Activated CD8-positive, alpha-beta memory T cell treated with anti-CD3 and anti-CD28 coated beads for 1 hour (primary cell): ENCODE measurements at places on chromosomes 2 and 18.

- DNase-seq = no peak
These were observed 95.2 kb downstream of the EPB41L5 start for GRCh38 chr2:120108049-120108448.

GRCh38 chr2:72605836-72606442 lies 219.9 kb downstream of the EXOC6B start:
- no peak for DNase-seq

DNA sequence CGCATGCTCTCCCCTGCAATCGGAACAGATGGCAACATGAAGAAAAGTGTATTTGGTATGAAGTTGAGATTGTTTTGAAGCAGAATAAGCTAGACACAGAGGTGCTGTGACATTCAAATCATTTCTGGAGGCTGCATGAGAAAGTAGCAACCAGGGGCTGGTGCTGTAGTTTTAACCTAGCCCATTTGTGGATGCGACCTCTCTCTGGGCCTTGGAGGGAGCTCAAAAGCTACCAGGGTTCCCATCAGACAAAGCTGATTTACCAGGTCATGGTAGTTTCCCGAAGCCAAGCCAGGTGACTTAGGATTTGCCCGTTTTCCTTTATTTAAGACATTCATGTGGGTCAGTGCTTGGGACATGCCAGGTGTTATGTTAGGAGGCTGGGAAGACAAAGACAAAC lies 77.5 kb downstream of the CIB4 start:
- no peak for DNase-seq

DNA sequence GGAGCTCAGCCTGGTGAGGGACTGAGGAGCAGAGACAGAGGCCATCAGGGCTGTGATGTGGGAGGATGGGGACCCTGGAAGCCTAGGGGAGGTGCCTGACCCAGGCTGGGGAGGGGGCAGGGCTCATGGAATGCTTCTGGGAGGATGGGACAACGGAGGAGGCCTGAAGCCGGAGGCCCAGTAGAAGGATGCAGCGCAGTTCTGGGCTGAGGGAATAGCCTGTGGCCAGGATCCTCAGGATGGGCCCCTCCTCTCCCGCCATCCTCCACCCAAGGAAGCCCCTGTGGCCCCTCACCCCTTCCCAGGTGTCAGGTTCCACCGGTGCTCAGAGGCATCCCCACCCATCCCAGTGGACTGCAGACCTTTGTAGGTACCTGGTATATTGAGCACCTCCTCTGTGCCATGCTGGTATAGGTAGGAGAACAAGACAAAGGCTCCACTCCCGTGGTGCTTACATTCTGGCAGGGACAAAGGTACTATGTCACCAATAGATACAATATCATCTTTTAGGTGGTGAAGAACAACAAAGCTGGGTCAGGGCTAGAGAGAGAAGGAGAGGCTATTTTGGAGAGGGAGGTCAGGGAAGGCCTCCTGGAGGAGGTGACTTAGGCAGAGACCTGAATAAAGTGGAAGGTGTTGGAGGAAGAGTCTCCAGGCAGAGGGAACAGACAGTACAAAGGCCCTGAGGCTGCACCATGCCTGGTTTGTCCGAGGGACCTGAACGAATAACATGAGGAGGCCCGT lies 2.7 kb downstream of the ZAP70 start:
- no peak for DNase-seq

GRCh38 chr2:138182937-138183312 lies 218.7 kb downstream of the HNMT start:
- DNase-seq = no peak

DNA sequence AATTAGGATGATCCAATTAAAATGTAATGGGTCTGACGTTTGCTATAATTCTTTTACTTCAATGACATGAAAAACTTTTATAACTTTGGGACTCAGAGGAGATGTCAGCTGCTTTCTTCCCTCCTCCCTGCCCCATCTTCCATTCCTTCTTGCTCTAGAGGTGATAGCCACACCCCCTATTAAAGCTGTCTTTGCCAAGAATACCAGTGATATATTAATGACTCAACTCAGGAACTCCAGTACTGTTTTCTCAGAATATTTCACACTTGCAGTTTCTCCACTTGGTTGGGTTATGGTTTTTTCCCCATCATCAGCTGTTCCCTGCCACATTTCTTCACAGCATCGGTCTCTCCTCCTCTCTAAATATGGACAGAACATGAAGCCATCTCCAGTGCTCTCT lies 184.0 kb downstream of the KCNE4 start:
- DNase-seq = no peak

- no peak for DNase-seq
These were observed 159.4 kb downstream of the CCDC148 start for GRCh38 chr2:158297120-158297519.

DNA sequence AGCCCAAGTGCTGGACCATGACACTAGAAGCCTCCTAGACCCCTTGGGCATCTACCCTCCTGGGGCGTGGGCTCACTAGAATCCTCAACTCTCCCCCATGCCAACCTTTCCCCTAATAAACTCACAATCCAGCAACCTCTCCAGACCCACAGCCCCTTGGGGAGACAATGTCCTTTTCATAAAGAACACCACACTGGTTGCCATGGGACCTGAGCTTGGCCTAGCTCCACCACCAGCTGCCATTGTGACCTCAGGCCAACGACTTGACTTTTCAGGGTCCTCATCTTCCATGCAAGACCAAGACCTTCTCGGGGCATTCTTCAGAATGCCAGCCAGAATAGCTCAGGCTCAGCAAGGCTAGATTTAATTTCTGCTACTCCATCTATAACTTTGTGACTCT lies 128.1 kb upstream of the NPAS2 start:
- DNase-seq = no peak

- no peak for DNase-seq
These were observed 274.6 kb downstream of the EIPR1 start for GRCh38 chr2:3102922-3103569.

- DNase-seq = no peak
These were observed at the start of gene FHOD3 for GRCh38 chr18:36297417-36298125. FHOD3 (plus strand) TSS chr18:36297713; CDS start chr18:36297836, 123 bp downstream.

DNA sequence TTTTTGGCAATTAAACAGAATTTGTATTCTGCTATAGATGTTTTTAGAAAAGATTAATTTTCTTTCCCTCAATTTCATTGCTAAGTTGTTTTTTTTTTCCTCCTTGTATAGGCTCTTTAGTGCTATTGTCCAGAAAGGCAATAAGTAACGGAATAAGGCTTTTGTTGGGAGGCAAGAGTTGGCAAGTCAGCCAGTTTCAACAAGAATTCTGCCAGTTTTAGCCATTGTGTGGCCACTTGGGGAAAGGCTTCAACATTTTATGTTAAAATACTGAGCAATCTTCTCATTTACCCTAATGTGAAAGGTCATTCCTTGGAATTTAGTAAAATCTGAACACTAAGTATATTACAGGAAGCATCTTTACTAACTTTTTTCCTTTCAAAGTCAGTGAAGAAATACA lies 9.6 kb downstream of the CALCRL start:
- DNase-seq = no peak

- DNase-seq = no peak
These were observed 89.2 kb upstream of the CD226 start for GRCh38 chr18:70036771-70037347.

DNA sequence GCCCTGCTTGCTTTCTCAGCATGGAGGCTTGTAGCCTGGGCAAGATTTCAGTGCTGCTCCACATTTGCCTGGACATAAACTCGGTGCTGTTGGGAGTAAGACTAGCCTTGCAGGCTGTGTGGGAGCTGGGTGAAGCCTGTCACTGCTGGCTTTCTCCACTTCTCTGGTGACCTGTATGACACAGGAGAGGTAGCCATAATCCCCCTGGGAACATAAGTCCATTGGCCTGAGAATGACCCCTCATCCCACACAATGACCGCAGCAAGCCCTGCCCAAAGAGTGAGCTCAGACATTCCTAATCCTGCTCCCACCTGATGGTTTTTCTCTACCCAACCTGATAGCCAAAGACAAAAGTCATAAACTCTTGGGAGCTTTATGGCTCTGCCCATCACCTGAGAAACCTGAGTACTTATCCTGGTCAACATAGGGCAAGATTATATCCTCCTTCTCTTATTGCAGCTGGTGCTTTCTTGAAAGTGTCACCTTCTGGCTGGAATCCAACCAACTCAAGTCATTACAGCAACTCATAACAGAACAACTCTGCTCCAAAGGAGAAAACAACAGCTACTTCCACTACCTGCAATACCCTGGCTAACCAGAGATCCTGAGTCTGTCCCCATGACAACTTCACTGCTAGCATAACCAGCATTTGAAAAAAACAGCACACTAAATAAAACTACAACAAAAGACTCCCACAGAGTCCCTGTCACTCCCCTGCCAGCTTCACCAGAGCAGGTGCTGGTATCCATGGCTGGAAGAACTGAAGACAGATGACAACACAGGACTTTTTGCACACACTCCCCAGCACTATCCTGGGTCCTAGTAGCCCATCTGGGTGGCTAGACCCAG lies 834.4 kb upstream of the DDX18 start:
- DNase-seq = no peak

DNA sequence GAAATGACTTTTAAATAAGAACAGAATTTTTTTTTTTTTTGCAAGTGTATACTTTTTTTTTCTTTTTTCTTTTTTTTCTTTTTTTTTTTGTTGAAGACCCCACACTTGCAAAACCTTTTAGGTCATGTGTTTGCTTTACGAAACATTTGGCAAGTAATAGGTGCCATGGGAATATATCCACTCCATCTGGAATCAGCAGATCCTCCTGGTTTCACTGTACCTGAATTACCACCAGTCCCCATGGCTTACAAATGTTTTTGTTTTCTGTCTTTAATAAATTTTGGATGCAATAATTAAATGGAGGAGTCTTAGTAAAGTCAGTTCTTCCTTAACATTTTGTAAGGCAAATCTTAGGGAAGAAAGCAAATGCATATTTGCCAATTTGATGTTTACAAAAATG lies 559.7 kb upstream of the ZEB2 start:
- no peak for DNase-seq

- no peak for DNase-seq
These were observed 49.6 kb upstream of the BZW1 start for GRCh38 chr2:200762127-200762526.

- no peak for DNase-seq
These were observed 319.6 kb upstream of the TCF4 start for GRCh38 chr18:55907453-55908175.
